ENCODE measurements at places on chromosomes 16 and 17.
A peak's percentile ranks its signal among the peaks of the same experiment; 100 is the strongest.

GRCh38 chr17:5481451-5481850, 4.5 kb downstream of the DERL2 start:
- no peak for DNase-seq

DNA sequence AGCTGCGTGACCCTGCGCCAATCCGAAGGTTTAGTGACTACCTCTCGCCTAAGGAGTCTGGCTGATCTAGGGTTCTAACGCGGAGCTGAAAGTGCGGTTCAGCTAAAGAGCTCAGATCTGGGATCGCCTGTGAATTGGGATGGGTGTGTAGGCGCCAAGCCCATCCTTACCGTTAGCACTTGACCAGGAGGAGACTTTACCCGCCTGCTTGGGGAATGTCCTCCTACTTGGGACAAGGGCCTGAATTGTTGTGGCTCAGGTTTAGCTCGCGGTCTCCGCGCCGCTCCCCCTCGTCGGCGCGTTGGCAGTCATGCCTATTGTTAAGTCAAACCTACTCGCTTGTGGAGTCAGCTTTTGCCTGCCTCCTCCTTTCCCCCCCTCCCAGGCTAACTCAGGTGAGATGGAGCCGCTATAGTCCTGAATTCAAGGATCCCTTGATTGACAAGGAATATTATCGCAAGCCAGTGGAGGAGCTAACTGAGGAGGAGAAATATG, 480 bp downstream of the MRPS7 start:
- no peak for DNase-seq

DNA sequence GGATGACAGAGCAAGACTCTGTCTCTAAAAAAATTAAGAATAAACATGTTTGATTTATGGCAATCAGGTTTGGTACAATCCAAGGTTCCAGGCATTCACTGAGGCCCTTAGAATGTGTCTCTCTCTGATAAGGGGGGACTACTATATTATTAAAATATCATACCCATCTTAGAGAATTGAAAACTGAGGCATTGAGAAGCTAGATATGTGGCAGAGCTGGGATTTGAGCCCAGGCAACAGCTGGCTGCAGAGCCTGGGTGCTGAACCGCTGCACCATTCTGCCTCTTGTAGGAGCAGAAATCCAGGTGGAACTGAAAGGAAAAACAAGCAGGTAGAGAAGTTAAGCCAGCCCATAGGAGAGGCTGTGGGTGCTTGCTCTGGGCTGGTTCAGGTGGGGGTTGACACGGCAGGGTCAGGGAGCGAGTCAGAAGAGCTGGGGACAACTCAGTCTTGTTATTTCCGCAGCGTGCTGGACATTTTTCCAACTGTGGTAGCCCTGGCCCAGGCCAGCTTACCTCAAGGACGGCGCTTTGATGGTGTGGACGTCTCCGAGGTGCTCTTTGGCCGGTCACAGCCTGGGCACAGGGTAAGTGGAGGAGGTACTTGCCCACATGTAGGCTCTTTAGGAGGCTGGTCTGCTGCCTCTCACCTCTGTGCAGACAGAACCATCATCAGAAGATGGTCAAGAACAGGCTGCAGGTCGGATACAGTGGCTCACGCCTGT, 62.5 kb downstream of the WIPI1 start:
- DNase-seq, result no peak

DNA sequence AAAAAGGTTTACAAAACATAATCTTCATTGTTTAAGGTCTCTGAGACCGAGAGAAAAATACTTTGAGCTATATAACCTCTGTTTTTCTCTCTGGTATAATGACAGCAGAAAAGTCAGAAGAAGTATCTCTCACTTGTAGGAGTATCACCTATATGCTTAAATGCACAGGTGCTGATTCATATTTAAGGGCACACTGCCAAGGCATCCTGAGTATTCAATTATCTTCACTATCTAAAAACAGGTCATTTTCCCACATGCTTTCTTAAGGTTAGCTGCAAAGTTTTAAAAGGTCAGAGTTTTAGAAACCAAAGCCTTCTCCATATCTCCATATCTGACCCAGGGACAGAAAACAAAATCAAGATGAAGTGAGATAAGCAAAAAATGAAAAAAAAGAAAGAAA, 99.3 kb upstream of the C17orf78 start:
- no peak for DNase-seq

DNA sequence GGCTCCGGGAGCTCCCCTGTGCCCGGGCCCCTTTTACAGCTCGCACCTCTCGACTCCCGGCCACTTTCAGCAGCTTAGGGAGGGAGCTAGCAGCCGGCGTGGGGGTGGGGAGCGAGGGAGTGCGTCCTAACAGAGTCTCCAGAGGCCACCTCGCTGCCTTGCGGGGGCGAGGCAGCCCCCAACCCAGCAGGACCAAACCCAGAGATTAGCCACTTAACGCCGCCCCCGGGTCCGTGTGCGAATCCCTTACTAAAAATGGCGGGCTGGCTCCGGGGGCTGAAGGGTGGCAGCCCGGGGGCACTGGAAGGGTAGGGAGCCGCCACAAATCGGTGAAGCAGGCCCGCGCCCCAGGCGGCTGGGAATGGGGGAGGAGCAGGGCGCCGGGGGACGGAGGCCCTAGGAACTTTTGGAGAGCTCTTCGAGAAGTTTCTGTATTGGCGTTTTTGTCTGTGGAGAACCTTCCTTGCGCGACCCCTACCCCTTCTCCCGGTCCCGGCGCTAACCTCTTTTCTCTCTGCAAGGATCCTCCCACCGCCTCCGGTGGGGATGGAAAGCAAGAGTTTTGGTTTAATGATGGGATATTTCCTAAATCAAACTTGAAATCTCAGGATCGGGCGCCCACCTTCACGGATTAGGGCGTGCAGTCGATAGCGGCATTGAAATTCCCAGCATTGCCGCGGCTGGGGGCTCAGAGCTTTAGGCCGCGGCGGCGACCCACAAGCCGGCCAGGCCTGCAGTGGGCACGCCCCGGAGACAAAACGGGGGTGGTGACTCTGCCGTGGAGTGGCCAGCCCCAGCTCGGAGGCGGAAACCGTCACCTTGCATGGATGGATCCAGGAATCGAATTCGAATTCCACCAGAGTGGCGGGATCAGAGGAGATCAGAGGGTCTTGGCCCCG, 793 bp upstream of the IRX3 start:
- no peak for DNase-seq

GRCh38 chr16:74729783-74730683, 29.4 kb upstream of the MLKL start:
- DNase-seq, result no peak

GRCh38 chr17:34827008-34827407, 134.3 kb downstream of the CCT6B start:
- DNase-seq, result no peak

- no peak for DNase-seq
Measured at GRCh38 chr17:39208893-39209292, 8.8 kb downstream of the RPL19 start.

DNA sequence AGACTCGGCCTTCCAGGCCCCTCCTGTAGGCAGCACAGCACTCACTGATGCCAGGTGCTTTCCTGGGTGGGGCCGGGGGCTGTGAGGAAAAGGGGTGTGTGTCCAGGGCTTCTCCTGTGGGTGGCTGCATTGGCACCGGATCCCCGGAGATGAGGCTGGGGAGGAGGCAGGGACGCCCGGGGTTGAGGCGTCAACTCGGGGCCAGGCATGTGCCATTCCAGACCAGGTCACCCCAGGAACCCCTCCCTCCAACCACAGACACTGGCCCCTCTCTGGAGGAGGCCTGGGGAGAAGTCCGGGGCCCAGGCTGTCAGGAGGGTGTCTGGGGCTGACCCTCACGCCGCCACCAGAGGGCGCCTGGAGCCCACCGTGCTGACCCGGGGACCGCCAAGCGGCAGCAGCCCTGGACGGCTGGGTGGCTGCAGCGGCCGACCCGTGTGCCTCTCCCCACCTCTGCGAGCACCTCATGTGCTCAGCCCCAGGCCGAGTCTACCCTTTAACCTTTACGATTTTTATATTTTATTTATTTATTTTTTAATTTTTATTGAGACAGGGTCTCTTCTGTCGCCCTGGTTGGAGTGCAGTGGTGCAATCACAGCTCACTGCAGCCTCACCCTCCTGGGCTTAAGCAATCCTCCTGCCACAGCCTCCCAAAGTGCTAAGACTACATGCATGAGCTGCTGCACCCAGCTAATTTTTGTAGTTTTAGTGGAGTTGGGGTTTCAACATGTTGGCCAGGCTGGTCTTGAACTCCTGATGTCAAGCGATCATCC, 3.2 kb upstream of the METRN start:
- peak; percentile 83 for DNase-seq

DNA sequence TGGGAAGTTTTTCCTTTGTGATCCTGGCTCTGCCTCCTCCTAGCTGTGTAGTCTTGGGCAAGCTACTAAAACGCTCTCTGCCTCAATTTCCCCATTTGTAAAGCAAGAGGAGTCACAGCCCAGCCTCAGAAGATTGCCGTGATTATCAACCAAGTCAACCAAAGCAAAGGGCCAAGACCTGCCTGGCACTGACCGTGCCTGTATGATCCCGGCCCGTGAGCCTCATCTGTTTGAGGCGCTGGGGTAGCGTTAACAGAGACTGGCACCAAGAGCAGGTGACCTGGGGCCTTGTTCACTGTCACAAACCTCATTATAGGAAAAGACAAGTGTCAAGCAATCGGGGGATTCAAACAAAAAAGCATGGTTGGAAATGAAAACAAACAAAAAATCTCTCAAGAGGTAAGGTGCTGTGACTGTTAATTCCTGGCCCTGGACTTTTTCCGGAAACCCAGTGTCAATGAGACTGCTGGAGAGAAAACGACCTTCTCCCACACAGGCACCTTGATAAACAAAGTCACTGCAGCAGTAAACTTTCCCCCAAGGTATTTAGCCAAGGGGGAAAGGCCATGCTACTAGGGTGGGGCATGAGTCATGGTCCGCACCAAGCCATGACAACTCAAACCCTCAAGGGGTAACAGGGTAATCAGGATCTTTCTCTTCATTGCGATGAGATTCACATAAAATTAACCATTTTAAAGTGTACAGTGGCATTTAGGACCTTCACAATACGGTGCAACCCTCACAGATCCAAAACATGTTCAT, 5.4 kb downstream of the MEAK7 start:
- DNase-seq, result no peak

GRCh38 chr16:58615280-58615679, 14.3 kb downstream of the CNOT1 start:
- peak; percentile 56 for DNase-seq

DNA sequence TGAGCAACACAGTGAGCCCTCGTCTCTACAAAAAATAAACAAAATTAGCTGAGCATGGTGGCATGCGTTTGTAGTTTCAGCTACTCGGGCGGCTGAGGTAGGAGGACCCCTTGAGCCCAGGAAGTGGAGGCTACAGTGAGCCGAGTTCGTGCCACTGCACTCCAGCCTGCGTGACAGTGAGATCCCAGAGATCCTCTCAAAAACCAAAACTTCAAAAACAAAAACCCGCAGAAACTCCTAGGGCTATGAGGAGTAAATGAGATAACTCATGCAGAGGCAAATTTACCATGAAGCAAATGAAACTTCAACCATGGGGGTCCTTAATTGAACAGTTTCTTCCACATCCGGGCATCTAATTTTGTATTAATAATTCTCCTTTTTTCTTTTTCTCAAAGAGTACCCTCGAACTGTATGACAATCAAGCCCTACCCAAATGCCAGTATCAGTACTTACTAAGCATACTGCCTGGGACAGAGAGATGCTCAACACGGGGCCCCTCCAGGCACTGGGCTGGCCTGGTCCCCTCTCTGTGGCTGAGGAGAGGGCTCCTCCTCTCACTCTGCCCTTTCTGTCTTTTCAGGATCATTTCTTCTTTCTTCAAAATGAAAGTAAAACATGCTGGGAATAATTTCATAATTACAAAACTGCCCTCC, 789 bp upstream of the PIPOX start:
- DNase-seq, result no peak

- no peak for DNase-seq
Measured at GRCh38 chr16:28538733-28539596, at the start of gene NUPR1. NUPR1 (minus strand) TSS chr16:28538974; CDS start chr16:28538907, 67 bp downstream.

DNA sequence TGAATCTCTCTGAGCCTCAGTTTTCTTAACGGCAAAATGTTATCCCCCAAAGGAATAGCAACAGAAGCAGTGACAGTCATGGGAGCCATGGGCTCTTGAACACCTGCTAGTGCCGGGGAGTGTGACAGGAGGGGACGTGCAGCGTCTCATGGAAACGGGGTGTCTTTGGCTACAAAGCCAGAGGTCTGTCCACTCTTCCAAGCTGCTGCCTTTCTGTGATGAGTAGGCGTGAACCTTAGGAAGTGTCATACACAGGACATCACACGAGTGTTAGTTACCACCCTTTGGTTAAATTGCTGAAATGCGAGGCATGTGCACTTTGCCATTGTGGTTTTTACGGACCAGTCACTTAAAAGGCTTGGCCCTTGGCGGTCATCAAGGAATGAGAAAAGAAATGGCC, 93.4 kb downstream of the IRF8 start:
- DNase-seq, result no peak

- DNase-seq, result peak; percentile 39
Measured at GRCh38 chr17:77959126-77959925, 823 bp downstream of the TNRC6C start.

DNA sequence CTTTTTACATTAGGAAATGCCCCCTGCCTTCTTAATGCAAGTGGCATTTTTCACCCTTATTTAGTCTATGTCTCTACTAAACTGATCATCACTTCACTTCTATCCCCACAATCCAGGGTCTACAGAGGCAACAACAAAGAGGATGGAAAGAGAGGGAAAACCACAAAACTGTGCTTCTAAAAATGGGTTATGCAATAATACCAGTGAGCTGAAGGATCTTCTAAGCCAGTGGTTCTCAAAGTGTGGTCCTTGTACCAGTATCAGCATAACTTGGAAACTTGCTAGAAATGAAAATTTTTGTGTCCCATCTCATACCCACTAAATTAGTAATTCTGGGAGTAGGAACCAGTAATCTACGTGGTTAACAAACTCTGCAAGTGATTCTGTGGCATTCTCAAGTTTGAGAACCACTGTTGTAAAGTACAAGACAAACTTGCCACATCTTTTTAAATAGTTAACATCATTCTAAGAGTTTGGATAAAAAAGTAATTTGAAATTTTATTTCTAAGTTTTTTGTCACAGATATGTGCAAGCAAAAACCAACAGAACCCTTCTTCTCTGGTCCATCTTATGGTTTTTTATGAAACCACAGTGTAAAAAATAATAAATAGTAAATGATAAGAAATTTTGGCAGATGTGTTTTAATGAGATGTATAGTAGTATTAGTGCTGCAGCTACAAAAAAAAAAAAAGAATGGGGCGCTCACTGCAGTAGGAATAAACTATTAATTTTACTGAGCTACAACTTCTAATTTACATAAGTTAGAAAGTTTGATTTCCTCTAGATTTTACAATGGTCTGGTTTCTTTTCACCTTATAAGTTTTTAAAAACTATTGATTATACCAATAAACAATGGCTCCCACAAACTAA, 16.2 kb downstream of the CDC27 start:
- DNase-seq, result peak; percentile 39

DNA sequence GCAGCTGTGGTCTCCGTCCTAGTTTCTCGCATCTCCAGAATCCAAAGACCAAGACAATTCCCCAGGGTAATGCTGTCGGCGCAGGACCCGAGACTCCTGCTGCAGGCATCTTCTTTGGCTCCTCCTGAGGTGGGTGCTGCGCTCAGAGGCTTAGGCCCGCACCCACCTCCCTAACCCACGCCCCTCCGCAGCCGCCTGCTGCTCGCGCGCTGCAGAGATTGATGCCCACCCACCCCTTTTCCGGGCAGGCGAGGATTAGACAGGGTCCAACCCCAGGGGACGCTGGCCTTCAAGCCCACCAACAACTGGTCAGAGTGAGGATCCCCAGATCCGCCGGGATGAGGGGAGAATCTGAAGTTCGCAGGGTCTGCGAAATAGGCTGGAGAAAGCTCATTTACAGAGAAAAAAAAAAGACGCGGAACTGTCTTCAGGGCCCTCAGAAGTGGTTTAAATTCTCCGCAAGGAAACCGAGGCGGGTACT, 27.9 kb downstream of the SLFN11 start:
- peak; percentile 21 for DNase-seq

Data from activated CD4-positive, alpha-beta T cell treated with anti-CD3 and anti-CD28 coated beads, Interleukin-10, Interleukin-2, amounts not matched to agents 100 ng/mL and 50 ng/mL, durations not matched to agents 16 hours and 8 hours (primary cell).